Hippocampal formation (tissue), 2 donors: ENCODE measurements at places on chromosomes 7 and 10.

- no peak for DNase-seq
These were observed 56.9 kb upstream of the CHST15 start for GRCh38 chr10:124150189-124150806.

DNA sequence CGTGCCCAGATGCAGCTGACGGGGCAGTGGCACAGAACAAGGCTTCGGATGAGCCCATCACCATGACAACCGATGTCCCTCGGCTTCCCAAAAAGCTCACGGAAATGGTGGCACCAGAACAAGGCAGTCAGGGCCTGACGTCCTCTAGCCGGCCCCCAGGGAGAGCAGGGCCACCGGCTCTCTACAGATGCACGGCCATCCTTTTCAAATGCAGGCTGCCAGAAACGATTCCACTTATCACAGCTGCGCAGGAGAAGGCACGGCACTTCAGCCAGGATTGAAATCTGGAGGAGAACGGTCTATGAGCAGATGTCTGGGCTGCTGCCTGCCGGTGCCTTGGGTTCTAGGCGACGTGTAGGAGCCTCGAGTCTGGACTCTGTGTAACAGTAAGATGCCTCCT, 223.8 kb downstream of the ZMYND11 start:
- no peak for DNase-seq

GRCh38 chr10:127635882-127636281, 86.8 kb downstream of the NPS start:
- no peak for DNase-seq

DNA sequence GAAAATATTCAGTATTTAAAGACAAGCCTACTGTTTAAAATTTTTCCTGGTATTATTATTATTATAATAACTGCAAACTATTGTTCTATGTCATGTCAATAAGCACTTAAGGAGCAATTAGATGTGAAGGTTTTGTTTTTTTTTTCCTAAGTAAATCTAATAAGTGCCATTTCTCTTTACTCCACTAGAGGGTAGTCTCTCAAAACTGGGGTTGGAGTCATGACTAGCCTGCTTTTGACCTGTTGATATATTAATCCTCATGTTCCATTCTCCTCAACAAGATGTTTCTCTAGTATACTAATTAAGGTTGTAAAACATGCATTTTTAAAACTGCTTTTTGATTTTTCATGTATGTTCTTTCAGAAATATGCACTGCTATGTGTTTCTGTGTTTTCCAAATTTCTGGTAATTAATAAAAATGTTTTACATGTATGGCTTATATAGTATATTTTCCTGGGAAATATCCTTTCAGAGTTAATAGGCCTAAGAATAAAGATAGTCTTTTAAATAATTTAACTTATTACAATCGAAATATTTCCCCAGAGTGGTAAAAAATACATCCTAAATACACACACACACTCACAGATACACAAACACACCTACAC, 1.0 kb upstream of the LRRN3 start:
- peak; percentile 56 for DNase-seq

- DNase-seq = no peak
These were observed 537 bp downstream of the SH3PXD2A start for GRCh38 chr10:103854686-103855391.

DNA sequence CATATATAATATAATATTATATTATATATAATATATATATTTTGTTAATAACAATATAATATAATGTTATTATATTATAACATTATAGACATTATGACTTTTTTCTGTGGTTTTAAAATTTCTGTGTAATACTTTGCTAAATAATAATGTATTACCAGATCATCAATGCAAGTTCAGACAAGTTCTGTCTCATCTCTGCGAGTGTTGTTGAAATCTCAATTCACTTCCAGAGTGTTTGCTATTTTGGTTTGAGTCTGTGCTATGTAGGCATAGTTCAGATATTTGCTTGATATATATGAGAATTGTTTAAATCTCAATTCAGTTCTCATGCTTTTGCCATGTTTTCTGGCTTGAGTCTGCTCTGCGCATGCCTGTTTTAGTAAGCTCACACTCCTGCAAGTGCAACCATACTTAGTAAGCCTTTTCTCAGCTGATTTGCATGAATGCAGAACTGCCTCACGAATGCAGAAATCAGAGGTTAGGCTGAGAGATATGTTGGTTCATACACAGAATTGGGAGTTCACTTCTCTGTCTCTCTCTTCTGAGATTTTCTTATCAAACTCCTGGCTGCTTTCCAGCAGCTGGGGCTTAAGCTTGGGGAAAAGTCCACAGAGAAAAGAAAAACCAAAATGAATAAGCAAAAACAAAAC, 830.2 kb upstream of the SORCS1 start:
- DNase-seq = no peak

DNA sequence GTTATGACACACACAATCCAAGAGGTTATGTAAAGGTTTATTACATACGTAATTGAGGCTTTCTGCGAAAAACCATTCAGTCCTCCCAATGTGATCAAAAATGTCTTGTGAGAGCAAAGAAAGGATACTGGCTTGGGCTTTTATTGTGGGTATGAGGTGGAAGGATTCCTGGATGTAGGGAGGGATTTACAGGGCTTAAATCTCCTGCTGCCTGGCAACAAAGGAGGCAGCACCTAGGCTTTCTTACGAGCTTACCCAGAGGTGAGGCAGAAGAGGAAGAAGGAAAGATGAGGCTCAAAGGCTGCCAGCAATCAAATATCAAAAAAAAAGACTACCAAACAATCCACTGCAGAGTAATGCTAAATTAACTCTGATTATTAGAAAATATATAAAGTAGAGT, 1149.5 kb upstream of the POT1 start:
- no peak for DNase-seq

DNA sequence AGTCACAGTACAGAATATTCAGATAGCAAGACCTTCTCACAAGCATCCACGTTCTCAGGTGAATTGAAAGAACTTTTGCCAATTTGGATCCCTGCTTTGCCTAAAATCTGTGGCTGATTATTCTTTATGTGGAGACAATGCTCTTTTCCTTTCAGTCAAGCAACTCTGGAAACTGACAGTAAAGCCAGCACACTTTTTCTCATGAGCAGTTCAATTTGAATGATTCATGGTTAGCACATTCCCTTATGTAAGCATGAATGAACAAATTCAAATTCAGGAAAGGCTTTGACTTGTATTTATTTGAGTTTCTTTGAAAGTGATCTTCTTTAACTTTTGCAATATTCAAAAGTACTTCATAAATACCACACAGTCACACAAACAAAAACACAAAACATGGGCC, 57.6 kb downstream of the MEOX2 start:
- no peak for DNase-seq

DNA sequence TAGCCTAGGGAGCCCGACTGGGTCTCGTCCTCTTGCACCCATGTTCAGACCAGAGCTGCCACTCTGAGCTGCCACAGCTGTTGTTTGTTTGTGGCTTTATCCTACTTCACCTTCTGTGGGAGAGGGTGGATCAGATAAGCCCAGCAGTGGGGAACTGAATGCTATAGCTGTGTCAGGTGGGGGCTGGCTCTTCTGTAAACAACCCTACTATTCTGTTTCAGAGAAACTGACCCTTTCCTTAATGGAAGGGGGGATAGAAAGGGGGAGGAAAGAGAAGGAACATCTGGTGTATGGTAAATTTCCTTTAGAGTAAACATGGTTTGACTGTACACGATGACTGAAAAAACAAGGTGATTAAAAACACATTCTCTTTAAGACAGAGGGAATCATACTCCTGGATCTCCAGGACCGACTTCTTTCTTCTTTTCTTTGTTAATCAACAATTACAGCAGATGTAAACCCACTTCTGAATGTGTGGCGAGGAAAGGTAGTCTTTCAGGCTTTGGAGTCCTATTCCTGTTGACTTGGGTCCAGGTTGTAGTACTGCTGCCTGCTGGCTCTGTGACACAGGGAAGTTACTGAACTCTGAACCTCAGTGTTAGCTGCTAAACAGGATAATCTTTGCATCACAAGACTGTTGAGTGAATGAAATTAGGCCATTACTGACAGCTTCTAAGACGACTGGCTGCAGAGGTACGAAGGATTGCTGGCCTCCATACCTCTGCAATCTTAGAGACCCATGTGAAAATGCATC, 6.0 kb downstream of the PRXL2A start:
- no peak for DNase-seq

DNA sequence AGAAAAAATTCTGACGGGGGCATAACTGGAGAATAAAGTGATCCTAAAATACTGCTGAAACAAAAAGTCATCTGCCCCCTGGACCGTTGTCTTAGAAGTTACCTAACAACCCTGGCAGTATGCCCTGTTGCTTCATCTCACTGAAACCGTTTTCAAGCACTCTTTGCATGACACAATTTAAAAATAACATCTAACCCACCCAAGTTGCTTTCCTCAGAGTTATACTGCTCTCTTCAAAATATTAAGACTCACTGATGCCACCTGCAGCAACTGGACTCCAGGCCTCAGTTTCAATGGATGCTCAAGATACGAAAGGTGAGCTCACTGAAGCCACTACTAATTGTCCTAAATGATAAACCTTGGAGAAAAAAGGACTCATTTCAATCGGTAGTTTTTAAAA, 57.4 kb downstream of the CDK6 start:
- DNase-seq = no peak

DNA sequence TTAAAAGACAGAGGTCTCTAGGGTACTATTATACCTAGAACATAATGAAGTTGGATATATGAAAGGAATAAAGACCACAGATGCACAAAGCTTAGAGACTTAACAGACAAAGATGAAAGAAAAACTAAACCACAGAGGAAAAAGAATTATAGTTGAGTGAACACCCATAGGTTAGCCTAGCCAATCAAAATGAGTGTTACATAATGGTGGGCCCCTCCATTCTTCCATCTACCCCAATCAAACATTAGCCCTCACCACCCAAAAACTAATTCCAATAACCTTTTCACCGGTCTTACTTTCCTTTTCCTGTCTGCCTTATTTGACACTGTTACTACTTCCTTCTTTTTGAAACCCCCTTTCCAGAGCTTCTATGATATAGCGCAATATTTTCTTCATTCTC, 130.1 kb downstream of the ELMO1 start:
- no peak for DNase-seq

DNA sequence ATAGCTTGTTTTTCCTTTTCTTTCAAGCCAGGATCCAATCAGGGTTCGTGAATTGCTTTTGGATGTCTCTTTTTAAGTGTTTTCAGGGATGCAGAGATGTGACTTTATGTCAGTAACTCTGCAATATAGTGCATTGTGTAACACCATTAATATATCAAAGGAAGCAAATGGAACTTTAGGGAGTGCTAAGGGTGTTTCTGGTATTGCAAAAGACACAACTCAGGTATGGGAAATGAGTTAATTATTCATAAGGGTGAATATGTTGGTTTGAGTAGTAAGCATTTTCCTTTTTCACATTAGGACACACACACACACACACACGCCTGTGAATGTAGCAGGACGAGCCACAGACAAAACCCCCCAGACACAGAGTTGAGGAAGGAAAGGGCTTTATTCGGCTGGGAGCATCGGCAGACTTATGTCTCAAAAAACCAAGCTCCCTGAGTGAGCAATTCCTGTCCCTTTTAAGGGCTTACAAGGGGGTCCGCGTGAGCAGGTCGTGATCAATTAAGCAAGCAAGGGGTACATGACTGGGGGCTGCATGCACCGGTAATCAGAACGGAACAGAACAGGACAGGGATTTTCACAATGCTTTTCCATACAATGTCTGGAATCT, 31.8 kb upstream of the GSDME start:
- DNase-seq = no peak

DNA sequence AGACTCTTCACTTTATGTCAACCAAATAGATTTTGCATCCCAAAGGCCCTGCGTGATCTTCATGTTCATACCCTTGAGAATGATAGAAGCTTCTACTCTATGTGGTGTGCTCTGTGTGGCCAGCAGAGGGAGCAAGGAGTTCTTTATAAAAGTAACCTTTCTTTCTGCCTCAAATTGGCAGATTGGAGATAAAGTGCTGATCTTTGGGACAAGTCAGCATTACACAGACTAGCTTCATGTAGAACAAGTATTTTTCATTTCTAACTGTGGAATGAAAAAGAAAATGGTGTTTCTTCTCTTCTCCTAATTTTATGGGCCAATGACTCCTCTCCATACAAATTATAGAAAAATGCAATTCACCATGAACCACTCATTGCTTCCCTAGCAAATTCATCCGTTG, 1214.1 kb downstream of the SORCS1 start:
- DNase-seq = peak; percentile 73

DNA sequence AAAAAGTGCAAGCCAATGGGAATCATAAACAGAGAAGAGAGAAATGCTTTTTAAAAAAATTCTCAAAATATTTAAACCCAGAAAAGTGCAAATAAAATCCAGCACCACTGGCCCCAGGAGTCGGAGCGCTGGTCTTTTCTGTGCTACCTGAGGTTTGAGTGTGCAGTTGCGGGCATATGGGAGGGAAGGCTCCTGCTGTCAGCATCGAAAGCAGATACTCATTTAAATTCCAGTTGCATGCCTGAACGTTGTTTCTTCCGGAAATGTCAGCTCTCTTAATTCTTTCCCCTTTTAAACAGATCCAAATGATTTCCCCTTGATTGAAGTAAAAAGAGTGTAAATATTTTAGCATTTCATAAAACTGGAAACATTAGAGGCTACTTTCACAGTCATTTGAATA, 240.5 kb upstream of the GPR26 start:
- no peak for DNase-seq

DNA sequence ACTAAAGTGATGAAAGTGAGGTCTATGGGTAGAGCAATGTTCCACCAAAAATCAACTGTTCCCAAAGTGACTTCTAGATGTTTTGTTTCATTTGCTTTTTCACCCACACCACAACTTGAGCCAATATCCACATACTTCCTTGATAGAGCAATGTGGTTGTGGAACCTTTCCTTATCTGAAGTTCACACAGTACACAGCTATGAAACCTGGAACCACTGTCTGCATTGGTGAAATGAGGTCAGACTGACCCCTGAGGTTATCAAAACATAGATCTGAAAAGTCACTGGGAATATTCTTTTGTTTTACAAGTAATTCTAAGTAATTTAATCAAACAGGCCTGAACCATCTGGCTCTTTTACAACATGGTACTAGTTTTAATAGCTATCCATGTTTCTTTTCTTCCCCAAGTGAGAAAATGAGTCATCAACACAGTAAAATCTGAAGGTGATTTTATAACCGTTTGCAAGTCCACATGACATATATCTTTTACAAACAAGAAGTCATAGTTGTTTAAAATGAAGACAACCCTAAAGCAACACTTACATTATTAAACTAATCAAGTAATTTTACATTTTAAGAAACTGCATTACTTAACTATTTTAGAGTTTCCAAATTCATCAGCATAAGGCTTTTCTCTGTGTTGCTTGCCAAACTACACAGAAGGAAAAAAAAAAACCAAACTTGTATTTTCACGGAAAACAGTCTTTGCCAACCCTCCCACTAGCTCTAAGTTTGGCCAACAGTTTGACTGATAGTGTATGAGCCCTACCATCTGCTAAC, 80.3 kb downstream of the LRRC17 start:
- peak; percentile 61 for DNase-seq

DNA sequence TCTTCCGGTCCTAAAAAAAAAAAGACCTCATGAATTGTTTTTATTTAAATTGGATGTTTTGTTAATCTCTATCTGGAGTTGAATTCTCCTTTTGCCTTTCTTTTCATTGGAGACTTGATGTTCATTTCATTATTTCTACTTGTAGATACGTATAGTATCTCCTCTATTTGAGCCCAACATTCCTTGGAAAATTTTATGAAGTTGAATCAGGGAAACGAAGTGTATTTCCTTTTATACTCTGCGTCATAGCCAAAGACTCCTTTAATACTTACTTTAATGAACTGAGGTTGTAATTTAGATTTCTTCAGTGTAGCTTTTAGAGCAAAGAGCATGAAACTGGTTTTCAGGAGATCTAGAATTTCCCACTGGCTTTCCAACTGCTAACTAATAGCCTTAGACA, 132.4 kb downstream of the KIAA1217 start:
- DNase-seq = no peak
